Activated CD8-positive, alpha-beta memory T cell treated with anti-CD3 and anti-CD28 coated beads for 48 hours (primary cell): ENCODE measurements at places on chromosomes 11 and 22.
A peak's percentile ranks its signal among the peaks of the same experiment; 100 is the strongest.

DNA sequence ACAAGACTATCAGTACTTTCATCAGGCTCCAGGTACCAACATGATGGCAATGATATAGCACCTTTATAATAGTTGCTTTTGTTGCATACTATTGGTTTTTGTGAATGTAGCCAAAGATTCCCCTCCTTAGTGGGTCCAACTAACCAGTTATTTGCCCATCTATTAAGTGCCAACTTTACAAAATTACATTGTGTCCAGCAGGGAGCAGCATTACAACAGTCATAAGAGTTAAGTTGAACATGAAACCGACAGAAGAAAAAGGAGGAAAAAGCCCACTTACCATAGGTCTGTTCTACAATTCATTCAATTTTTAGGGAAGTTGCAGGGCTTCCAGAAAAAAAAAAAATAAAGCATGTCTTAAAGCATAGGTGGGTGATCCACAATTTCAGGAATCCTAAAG, 21.6 kb downstream of the IMMP1L start:
- DNase-seq: no peak

- no peak for DNase-seq
These were observed 64.2 kb downstream of the ENDOD1 start for GRCh38 chr11:95153857-95154246.

DNA sequence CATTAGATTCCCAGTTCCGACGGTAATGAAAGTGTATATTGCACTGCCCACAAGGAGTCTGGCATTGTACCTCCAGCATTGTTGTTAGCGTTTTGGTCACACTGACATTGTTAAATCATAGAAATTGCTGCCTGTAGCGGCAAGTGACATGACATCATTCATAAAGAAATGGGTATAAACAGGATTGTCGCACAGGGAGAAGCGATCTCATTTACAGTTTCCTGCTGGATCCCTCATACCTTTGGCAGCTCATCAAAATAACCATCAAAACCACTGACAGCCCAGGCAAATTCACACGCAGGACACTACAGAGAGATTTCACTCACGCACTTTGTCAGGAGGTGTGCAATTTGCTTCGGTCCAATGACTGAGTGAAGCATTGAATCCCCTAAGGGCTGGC, 3.5 kb downstream of the HTR3B start:
- DNase-seq: no peak

GRCh38 chr11:132859306-132859705, 673.0 kb downstream of the OPCML start:
- DNase-seq: no peak

GRCh38 chr22:49470741-49471503, 356.8 kb downstream of the BRD1 start:
- DNase-seq: no peak

- DNase-seq: no peak
These were observed 265.5 kb upstream of the ISX start for GRCh38 chr22:34800260-34800980.

DNA sequence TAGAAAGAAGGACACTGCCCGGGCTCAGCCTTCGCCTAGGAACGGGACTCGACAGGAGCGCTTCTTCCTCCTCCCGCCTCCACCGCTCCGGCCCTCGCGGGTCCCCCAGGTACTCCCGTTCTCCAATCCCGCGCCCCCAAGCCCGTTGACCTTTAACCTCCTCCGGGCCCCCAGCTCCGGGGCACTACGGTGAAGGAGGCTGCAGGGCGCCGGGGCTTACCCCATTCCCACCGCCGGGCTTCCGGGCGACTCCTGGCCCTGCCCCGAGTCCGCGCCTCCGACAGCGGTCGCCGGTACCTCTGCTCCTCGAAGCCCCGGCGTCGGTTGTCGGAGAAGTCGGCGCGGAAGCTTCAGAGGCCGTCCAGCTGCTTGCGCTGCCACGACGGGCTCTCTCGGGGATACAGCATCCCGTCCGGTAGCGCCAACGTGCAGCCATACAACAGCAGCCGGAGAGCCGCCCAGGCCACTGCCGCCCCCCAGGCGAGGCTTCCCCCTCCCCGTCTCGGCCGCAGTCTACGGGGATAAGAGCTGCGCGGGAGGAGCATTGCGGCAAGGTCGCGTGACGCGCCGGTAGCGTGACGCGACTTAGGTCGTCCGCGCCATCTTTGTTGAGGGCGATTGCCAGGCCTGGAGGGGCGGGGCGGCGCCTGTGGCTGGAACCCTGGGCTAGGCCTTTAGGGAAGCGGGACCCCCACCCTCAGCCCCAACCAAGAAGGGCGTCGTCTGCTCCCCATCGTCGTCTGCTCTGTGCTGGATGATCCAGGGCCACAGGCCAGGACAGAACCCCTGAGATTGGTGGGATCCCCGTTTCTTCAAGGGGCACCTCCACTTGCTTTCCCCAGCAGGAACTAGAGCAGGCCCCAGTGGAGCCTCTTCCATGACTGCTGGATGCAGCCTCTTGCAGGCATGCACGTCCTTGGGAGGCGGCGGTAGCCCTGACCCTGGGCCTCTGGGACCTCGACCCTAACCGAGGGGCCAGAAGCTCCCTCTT, 26.3 kb downstream of the RGL4 start:
- peak; percentile 56 for DNase-seq

GRCh38 chr11:118194835-118195627, 18.6 kb upstream of the SCN2B start:
- DNase-seq: no peak

DNA sequence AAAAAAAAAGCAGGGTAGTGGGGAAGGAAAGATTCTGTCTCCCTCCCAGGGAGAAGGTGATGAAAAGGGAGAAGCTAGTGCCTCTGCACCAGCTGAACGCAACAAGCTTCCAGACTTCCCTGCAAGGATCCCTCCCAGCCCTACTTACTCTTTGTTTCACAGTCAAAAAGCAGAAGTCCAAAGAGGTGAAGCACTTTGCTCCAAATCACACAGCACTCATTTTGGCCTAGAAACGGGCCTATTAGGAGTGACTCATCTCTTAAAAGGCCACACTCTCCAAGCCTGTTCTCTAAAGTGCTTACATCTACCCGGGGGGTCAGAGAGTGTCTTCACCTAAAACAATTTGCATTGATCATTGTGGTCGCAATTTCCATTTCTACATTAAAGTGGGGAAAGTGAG, 17.7 kb upstream of the GRK3 start:
- no peak for DNase-seq

DNA sequence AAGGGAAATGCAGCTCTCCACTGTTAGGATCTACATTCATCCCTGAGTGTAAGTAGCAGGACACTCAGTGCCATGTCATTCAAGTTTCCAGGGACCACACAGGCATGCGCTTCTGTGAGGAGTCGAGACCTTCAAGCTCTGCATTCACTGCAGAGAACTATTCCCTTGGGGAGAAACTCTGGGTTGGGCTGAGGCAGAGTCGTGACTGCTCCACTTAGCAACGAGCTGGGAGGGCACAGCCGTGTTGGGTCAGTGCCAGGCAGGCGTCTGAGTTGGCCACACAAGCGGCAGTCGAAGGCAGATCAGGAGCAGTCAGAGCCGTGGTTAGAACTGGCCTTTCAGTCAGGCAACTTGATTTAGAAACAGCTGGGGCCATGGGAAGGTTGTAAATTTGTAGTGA, 14.7 kb downstream of the MPEG1 start:
- no peak for DNase-seq

DNA sequence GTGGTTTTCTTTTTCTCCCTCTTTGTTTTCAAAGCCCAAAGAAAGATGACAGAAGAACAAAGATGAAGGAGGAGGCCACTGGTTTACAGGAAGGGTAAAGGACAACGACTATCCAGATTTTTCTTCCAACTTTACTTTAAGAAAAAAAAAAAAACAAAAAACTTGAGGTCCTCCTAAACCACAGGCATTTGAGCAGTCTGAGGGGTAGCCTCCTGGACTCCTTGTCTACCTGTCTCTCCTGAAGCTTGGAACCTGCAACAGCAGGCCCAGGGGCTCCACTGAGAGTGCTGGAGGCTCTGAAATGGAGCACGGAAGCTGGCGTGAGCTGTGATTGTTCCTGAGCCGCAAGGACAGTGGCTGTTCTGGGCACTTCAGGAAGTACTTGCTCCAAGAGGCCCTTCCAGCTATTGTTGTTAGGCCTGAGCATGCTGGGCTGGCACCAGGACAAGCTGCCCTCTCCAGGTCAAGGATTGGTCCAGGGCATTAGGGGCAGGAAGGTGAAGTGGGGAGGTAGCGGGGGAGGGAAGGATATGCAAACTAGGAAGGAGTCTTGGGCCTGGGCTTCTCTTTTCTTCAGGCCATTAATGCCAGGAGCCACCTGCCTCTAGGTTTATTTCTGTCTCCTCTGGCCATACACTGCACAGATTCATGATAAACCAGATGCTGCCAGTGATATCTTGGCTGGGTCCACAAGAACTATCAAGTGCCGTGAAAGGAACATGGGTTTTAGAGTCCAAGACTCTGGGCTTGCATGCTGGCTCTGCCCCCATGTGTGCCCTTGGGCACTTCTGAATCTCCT, 147.3 kb downstream of the CCDC34 start:
- no peak for DNase-seq

GRCh38 chr22:23067691-23068090, 2.6 kb upstream of the GNAZ start:
- no peak for DNase-seq

DNA sequence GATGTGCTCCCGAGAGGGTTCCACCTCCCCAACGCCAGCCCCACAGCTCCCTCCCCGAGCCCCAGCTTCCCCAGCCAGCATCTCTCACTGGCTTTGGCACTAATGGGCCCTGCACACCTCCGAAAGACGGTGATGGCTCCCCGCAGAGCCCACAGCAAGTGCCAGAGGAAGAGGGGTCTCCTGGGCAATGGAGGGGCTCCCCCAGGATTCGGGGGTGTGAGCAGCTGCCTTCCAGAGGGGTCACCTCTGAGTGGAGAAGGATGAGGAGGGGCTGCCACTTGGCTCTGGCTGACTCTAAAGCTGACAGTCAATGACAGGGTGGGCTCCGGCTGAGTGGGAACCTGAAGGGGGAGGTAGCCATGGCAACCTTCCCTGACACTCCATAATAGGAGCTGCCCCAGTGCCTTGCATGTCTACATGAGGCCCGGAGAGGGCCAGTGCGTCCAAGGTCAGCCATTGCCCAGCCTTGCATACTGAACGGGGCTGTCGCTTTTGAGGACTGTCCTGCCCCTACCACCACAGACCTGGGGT, 98.6 kb upstream of the SYT13 start:
- DNase-seq: no peak

DNA sequence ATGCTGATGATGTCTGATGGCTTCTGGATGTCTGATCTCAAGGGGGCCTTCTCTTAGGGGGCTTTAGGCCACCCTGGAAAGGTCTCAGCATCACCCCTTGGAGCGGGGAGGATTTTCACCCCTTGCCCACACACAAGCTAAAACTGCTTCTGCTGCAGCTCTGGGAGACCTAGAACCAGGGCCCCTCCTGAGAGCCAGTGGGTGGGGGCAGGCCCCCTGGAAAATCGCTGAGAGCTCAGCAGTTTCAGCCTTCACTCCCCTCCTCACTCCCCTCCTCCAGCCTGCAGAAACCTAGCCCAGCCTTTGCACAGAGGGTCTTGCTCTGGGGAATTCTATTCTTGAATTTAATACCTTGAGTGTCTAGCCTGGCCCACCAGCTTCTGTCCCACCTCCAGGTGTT, 17.2 kb downstream of the CD6 start:
- DNase-seq: no peak

- DNase-seq: no peak
These were observed 30.1 kb downstream of the ARHGAP8 start for GRCh38 chr22:44782363-44782963.

DNA sequence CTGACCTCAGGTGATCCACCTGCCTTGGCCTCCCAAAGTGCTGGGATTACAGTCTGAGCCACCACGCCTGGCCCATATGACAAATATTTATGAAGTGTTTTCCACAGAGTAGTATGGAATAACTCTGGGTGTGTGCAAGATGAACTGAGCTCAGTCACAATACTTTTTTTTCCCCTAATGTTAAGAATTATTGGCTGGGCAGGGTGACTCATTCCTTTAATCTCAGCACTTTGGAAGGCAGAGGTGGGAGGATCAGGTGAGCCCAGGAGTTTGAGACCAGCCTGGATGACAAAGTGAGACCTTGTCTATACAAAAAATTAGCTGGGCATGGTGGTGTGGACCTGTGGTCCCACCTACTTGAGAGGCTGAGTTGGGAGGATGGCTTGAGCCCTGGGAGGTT, 6.4 kb downstream of the PTPRJ start:
- DNase-seq: no peak

- DNase-seq: no peak
These were observed 187.6 kb downstream of the C11orf87 start for GRCh38 chr11:109609454-109610185.

DNA sequence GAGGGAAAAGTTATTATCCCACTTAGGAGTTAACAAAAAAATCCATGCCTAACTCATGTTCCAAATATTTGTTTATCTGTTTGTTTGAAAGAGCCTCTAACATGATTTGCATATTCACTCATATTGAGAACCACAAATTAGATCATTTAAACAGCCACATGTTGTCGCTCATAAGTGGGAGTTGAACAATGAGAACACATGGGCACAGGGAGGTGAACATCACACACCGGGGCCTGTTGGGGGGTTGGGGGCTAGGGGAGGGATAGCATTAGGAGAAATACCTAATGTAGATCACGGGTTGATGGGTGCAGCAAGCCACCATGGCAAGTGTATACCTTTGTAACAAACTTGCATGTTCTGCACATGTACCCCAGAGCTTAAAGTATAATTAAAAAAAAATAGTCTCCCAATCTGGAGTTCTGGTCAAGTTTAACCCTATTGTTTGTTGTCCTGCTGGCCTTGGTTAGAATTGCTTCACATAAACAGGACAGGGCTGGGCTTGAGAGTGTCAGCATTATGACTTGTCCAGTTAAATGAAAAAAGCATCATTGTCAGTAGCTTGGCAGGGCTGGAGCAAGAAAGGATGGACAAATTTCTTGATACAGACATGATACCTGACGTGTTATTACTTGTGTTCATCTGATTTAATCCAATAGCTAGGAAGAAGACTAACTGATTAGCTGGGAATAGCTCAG, 57.8 kb upstream of the PSMA1 start:
- DNase-seq: no peak

GRCh38 chr22:40009951-40010671, 15.4 kb downstream of the FAM83F start:
- no peak for DNase-seq

- DNase-seq: no peak
These were observed at the start of gene WT1 for GRCh38 chr11:32435511-32435941. WT1 (minus strand) TSS chr11:32435539.

GRCh38 chr11:17013548-17014320, 480 bp downstream of the PLEKHA7 start:
- no peak for DNase-seq

DNA sequence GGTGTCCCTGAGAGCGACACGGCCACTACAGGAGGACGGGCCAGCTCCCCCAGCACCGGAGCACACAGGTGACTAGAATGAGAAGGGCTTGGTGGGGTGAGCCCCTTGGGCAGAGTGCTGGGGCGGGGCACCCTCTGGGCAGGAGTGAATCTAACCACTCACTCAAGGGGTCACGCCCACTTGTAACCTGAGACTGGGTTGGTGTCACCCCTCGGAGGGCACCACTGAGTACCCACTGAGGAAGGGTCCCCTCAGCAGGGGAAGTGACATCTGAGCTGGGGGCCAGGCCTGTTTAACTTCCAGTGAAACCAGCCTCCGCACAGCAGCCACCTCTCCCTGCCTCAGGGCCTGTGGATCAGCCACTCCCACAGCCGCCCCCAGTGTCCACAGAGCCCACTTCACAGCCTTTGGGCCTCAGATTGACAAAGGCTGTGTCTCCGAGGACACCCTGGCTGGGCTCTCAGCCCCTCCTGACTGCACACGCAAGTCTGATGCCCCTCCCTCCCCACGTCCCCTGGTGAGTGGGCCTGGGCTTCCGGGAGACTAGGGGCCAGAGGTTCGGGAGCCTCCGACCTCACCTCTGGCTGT, 5.6 kb downstream of the GATD1 start:
- no peak for DNase-seq

- no peak for DNase-seq
These were observed 2.8 kb upstream of the CRACR2B start for GRCh38 chr11:824942-825341.
